ENCODE measurements at places on chromosomes 1 and 21.

- no peak for DNase-seq
These were observed 13.5 kb downstream of the USP1 start for GRCh38 chr1:62450301-62450700.

GRCh38 chr21:21412096-21412495 is 413.9 kb downstream of the NCAM2 start:
- DNase-seq, result no peak

GRCh38 chr1:228161362-228161761 is 4.2 kb upstream of the IBA57 start:
- DNase-seq, result no peak

GRCh38 chr1:54937469-54937868 is 43.0 kb upstream of the TMEM61 start:
- DNase-seq, result no peak

DNA sequence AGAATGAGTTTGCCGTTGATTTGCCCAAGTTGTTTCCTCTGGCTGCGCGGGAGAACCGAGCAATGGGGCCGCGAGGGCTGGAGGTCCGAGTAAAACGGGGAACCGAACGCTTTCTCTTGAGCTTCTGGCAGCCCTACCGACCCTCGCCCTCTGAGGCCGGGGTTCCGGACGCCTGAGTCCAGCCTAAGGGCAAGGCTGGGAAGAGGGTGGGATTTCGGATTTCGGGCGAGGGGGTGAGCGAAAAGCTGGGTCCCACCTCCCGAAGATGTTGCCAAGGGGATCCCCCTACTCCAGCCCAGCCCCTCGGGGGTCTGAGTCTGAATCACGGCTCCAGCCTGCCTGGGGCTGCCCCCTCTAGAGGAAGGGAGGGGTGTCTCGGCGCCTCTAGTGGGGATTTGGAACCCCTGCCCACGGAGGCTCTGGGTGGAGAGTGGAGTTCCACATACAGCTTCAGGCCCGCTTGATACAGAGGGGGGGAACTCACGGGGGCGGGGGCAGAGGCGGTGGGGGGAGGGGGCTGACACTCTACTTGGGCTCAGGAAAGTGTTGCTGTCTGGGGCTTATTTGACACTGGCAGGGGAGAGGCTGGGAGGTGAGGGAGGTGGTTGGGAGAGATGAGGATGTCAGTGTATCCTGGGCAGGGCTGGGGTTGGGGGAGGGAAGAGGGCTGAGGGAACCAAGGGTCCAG is 617 bp downstream of the KIRREL1 start:
- no peak for DNase-seq

Data from chondrocyte (in vitro differentiated cells).